ENCODE measurements at places on chromosomes 4 and X. TPM values are rescaled to one million over a fixed set of nuclear protein-coding genes. Genes with fewer than 3 reads are reported as not detected.

GRCh38 chr4:71333960-71334359, 4.9 kb upstream of the SLC4A4 start:
- DNase-seq: no peak

GRCh38 chr4:138835832-138836533, 179.6 kb upstream of the NOCT start:
- no peak for DNase-seq

- DNase-seq: no peak
Measured at GRCh38 chr4:89284828-89285227, 22.8 kb downstream of the GPRIN3 start.

DNA sequence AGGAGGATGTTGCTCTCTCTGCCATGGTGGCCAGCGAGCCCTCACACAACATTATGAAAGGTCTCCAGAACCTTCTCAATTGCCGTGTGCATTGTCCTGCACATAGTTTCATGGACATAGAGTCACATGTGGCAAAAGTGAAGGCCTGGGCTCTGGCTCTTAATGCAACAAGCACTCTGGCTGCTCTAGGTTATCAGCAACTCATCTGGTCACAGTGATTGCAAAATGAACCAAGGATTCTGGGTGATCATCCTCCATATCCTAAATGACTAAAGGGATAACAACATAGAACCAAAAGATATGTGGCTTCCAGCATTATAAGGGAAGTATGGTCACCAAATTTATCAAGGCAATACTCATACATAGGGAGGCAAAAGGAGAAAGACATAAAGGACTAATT, 175.2 kb downstream of the MGST2 start:
- DNase-seq: no peak

Gene LEF1
- polyA plus RNA-seq: 10.9 TPM

Gene ARL9
- polyA plus RNA-seq: 0.16 TPM

Measured in muscle of arm (tissue), 14 donors.